ENCODE measurements at places on chromosomes 6 and 20. TPM values are rescaled to one million over a fixed set of nuclear protein-coding genes. Genes with fewer than 3 reads are reported as not detected.

PTK6 gene
- total RNA-seq: 0.19 TPM

CST7 gene
- 3.2 TPM for total RNA-seq

TRAPPC3L gene
- not detected for total RNA-seq

NT5E gene
- total RNA-seq: 2.7 TPM

TMEM244 gene
- total RNA-seq: not detected

NR2E1 gene
- total RNA-seq: not detected

DNA sequence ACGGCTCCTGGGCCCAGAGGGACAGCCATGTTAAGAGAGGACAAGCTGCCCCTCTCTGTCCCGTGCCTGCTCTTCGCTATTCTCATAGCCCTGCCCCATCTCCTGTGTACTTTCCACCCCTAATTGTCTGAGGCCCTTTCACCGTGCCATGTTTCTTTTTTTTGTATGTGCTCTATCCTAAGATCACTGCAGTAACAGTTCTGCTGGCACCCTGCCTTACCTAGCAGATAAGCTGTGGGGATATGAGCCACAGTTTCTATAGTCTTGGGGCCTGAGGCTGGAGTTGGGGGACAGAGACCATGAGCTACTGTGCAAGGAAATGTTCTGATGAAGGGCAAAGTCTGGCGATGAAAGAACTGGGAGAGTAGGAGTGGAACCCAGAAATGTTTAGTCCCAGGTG is 269.5 kb upstream of the CITED2 start:
- DNase-seq: no peak

DNA sequence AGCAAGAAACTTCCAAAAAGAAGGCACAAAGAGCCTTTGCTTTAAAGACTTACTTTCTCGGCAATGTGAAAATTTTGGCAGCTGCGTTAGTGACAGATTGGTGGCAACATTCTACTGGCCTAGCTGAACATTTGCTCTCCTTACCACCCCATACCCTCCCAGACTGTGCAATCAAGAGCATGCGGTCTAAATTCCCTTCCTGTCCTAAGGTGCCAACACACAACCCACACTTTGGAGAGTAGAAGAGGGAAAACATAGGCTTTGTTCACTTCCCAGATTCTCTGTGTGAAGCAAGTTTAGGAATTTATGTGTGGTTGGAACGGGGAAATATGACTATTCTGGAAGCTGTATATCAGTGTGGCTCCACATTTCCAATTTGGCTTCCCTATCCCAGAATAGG is 29.8 kb upstream of the NEDD9 start:
- DNase-seq: no peak

GRCh38 chr6:83055366-83055964 is 10.2 kb downstream of the UBE3D start:
- DNase-seq: peak; percentile 11

DNA sequence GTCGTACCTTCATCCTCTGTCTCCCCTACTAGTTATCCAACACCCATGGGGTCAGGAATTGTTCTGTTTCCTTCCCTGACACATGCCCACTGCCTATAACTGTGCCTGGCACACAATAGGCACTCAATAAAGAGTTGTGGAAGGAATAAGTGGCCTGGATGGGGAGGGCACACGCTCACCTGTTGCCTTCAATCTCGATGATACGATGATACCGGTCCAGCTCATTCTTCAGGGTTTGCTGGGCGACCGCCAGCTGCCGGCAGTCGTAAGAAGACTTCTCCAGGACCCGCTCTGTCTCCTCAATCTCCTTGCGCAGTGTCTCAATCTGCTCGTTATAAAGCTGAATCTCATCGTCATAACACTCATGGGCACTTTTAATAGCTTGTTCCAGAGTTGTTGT is 32.5 kb downstream of the BFSP1 start:
- no peak for DNase-seq

GRCh38 chr6:90596967-90597539 is 10.2 kb upstream of the MAP3K7 start:
- no peak for DNase-seq

DNA sequence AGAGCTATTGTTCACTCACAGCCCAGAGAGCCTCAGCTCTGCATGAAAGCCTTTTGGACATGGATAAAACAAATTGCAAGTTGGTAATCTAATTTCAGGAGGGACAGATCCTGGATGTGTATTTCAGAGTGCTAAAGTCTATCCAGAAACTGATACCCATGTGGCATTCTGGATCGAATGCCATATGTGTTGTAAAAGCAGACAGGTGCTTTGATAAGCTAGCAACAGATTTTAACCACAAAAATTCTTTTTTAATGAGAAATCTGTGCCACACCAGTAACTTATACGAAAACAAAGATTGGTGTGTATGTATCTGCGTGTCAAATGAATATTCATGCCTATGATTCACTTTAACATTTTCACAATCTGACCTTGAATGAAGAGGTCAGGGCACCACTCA is 936.6 kb upstream of the MAP3K7 start:
- no peak for DNase-seq

DNA sequence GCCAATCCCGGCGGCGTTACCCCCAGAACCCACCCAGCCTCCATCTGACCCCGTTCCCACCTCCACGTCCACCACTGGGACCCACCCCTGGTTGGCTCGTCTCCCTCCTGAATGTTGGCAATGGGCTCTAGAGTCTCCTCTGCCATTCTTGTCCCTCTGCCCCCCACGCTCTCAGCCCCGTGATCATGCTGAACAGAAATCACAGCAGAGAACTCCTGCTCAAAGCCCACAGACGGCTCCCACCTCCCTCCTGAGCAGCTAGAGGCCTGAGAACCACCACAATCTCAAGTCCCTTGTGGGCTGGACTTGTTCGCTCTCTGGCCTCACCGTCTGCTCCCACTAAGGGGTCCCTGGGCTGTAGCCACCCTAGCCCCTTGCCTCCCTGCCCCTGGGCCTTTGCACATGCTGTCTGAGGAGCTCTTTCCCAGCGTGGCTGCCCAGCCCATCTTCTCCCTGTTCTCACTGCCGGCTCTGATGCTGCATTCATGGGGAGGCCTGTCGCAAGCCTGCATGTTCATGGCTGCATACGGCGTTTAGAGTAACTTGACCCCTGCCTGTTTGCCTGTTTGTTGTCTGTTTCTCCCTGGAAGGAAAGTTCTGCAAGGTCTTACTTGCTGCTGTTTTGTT is 11.2 kb upstream of the FRMD1 start:
- DNase-seq: no peak

GRCh38 chr6:106077881-106078280 is 8.3 kb upstream of the PRDM1 start:
- no peak for DNase-seq

DNA sequence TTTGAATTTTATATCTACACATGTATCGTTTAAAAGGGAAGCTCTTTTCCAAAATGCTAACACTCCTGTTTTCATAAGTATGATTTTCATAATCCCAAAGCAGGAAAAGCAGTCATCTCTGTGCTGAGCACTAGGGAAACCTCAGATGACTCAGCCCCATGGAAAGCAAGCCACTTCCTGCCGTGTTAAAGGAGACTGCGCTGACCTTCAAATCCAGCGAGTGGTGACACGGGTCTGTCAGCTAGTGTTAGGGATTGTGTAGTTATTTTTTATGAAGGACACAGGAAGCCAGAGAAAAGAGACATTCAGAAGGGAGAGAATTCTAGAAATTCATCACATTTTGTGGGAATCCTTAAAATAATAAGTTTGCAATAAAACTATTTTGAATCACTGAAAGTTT is 57.0 kb upstream of the CD93 start:
- DNase-seq: peak; percentile 11

DNA sequence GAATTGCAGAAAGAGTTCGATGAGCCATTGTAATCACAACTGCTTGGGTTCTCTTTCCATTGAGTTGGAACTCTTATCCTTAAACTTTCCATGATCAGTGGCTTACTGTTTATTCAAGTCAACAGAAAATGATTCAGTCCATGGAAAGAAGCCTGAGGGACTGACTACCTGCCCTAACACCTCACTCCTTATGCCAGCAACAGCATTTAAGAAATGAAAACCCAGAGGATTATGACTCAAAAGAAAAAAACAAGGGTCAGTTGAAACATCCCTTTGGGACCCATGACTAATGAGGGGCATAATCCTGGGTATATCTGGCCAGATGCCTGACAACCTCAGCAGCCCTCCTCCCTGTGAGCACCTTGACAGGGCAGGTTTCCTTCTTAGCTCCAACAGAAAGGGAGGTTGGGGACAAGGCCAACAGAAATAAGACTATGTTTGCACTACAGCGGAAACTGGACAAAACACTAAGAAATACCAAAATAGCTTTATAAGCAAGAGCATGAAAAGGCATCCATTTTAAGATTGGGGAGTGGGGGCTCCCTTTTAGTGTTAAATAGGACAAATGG is 106.7 kb downstream of the MAP3K5 start:
- no peak for DNase-seq

GRCh38 chr6:104617591-104617990 is 242.1 kb downstream of the HACE1 start:
- DNase-seq: no peak

GRCh38 chr6:16659466-16660156 is 101.6 kb downstream of the ATXN1 start:
- DNase-seq: no peak

DNA sequence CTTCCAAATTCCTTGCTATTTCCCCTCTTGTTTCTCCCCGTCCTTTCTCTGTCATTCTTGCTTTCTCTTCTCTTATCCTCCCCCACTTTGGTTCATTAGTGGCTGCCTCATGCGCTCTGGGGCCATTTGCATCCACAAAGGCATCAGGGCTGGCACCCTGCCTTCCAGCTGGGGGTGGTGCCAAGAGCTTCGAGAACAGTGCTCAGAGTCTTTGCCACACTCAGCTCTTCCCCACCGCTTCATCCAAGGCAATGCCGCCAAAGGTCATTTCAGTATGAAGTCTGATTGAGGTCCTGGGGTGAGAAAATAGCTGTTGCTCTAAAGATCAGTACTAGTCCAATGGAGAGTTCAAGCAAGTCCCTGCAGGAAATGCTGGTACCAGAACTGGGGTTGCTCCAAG is 22.7 kb downstream of the OLIG3 start:
- DNase-seq: no peak

DNA sequence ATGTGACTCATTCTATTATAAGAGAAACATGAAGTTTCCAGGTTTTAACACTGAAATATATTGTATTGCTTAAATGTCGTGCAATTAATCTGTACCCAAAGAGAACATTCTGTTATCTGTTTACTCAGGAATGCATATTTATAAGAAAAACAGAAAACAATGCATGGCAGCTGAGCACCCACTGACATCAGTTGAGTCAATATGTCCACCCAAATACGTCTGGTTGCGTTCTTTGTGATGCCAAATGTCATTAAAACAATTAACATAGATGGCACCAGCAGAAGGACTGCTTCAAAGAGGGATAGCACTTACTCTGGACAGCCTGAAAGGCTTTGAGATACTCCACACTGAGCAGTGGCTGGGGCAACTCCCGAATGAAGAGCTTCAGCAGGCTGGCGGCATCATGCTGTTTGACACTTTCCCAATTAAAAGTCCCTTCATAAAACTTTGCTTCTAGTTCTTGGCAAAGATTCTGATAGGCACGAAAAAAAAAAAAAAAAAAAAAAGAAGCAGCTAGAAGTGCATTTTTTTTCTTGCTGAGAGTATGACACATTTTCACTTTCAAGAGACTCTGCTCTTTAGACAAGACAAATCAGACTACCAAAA is 102.3 kb downstream of the ARHGAP18 start:
- no peak for DNase-seq

DNA sequence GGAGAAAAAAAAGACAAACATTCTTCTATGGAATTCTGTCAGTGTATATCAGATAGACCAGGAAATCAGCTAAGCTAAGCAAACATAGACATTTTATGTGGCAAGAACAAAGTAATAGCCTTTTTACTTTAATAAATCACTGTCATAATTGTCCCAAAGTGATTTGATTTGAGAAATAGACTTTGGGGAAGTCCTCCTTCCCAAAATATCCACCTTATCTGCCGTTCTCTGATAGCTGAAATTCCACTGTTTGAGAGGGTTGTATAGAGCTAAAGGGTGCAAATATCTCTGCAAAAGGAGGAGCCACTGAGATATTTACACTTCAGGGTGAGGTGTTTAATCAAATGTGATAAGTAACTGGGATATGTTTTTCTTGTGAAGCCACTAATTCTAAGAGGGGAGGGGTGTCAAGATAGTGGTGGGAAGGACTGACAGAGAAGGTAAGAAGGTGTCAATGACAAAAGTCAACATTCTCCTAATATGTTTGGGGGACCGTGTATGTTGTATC is 544.4 kb upstream of the JAG1 start:
- no peak for DNase-seq

DNA sequence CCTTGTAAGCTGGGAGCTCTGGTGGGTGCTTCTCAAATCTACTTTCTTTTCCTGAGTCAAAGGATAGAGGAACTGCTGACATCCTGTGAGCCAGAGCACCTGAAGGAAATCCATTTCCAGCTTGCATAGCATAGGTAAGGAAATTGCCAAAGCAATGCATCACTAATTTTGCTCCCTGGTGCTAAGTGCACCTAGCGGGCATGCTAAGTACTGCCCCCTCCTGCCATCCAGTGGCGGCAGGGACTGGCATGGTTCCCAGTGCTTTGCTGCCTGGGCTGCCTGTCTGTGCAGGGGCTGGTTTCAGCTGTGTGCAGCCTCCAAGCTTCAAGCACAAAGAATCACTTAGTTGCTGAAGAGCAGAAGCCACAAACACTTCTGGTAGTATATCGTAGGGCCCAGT is 63.9 kb downstream of the FARS2 start:
- no peak for DNase-seq

DNA sequence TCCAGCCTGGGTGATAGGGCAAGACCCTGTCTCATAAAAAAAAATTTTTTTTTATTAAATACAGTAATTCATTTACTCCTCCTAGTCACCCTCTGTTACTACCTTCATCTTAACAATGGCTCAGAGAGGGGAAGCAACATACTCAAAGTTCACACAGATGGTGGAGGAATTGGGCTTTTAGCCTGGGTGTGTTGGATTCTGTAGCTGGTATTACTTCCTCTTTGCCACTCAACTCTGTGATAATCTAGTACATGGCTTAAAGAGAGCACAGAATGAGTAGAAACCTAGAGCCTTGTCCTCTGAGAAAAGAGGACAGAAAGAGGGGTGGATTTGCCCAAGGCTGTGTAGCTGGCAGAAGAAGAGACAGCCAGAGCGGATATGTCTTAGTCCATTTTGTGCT is 96.6 kb downstream of the DLGAP4 start:
- DNase-seq: no peak
